Effector memory CD8-positive, alpha-beta T cell (primary cell): ENCODE measurements at places on chromosomes 13 and 19.
A peak's percentile ranks its signal among the peaks of the same experiment; 100 is the strongest.

DNA sequence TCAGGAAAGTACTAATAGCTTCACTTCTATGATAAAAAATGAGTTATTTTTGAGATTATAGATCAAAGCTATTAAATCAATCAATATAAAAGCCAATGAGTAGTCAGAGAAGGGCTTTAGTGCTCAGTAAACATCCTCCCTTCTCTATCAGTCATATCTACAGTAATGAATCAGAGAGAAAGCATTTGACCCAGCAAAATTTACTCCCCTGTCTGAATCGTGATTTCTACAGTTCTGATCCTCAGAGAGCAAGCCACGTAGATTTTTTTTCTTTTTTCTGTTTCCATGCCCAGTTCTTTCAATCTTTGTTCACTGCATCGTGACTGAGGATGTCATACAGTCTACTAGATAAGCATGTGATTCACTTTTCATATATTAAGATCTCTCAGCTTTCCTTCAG lies 16.2 kb upstream of the MBNL2 start:
- DNase-seq: no peak

GRCh38 chr13:63421123-63421522 lies 2005.5 kb upstream of the PCDH20 start:
- no peak for DNase-seq

GRCh38 chr19:38213911-38214625 lies 10.0 kb downstream of the DPF1 start:
- peak; percentile 67 for DNase-seq

- no peak for DNase-seq
Observed at GRCh38 chr13:76009267-76009890, 373.2 kb downstream of the LMO7 start.

- DNase-seq: no peak
Observed at GRCh38 chr13:106723036-106723435, 155.1 kb upstream of the ARGLU1 start.

DNA sequence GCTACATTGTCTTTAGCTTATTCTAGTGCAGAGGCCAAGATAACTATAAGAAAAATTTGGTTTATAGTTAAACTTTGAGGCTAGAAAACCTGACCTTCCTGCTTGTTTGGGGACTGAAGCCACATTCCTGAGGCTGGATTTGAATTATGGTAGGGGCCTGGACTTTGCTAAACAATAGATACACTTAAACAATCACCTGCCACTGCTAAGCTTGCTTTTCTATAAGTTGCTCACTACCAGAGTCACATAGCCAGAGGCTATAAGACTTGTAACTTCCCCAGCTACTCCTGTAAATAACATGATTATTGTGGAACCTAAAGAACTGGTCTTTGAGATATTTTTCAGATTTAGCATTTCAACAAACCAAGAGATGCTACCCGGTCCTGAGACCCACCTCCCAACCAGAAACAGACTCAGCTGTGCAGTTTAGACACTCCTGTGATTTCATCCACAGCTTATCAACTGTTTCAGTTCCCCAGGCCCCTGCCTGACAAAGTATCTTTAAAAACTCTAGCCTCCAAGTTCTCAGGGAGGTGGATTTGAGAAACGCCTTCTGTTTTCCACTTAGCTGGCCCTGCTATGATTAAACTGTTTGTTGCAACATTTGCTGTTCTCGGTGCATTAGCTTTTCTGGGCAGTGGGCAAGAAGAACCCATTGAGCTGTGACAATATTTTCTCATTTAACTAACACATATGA lies 77.7 kb downstream of the MIPEP start:
- no peak for DNase-seq

- DNase-seq: no peak
Observed at GRCh38 chr13:20491926-20492435, 33.7 kb downstream of the CRYL1 start.

DNA sequence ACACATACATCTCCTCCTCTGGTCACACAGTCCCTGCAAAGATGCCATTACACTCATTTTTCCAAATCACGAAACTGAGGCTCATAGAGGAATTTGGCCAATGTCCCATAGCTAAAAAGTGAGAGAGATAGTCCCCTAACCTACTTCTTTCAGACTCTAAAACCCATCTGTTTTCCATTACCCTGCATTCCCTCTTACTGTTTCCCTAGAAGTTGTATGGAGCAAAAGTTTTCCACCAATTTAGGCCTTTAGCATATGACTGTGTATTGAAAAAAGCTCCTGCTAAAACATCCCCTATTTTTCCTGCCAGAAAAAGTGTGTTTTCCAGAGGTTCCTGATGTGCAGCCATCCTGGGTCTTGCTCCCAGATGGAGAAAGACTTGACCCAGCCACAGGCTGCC lies 16.3 kb downstream of the SERP2 start:
- no peak for DNase-seq

GRCh38 chr13:48214519-48215121 lies 18.4 kb upstream of the ITM2B start:
- peak; percentile 21 for DNase-seq

- DNase-seq: no peak
Observed at GRCh38 chr13:61852116-61852619, 436.5 kb upstream of the PCDH20 start.

GRCh38 chr19:57075801-57076492 lies 43.8 kb upstream of the USP29 start:
- no peak for DNase-seq

GRCh38 chr13:112712451-112713207 lies 22.8 kb downstream of the ATP11A start:
- no peak for DNase-seq

GRCh38 chr13:113393226-113393562 lies 29.3 kb upstream of the GRTP1 start:
- DNase-seq: no peak

DNA sequence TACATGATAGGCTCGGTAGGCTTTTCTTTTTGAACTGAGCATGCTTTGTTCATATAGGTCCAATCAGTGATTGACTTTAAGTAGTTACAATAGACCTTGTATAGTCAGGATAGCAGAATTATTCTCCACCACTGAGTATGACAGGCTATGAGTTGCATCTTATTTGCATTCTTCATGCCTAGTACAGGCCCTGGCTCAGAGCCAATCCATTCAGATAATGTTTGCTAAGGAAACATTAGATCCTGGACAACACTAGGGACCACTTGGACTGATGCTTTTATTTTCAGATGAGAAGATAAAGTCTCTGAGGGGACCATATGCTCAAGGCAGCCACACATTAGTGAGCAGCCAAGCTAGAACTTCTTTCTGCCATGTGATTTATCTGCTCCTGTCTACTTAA lies 133.9 kb downstream of the KL start:
- no peak for DNase-seq

- no peak for DNase-seq
Observed at GRCh38 chr19:29323440-29324290, 110.7 kb upstream of the UQCRFS1 start.

DNA sequence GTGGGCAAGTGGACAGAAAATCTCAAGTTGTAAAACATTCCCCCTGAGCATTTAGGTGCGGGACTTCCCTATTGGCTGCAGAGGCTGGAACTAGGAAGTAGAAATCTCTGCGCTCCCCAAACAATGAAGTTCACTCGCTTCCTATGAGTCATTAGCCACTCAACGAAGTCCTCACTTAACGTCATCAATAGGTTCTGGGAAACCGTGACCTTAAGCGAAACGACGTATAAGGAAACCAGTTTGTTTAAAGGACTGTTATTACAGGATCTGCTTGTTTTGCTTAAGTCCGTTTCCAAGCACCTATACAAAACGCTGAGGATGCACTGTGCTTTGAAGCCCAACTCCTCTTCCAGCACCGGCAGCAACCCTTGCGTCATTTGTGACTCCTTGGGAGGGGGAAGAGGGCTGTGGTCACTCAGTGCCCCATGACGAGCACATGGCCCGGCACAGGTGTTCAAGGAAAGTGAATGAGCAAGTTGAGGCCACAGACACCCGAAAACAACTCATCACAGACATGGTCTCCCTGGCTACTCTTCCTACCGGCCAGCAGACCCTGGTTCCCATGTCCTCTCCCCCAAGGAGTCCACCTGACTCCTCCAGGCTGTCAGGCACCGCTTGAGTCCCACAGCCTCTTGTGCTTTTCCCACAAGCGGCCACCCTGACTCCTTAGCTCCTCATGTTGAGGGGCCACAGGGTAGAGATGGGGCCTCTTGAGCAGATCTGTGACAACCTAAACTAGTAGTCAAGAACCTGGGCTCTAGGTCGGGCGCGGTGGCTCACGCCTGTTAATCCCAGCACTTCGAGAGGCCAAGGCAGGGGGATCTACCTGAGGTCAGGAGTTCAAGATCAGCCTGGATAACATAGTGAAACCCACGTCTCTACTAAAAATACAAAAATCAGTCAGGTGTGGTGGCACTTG lies 4.8 kb downstream of the RPS16 start:
- DNase-seq: peak; percentile 59

GRCh38 chr13:40439928-40440327 lies 226.5 kb downstream of the FOXO1 start:
- no peak for DNase-seq

- no peak for DNase-seq
Observed at GRCh38 chr19:54262066-54262465, 5.0 kb upstream of the LILRB5 start.

- no peak for DNase-seq
Observed at GRCh38 chr13:45167611-45168554, 33.0 kb downstream of the KCTD4 start.

DNA sequence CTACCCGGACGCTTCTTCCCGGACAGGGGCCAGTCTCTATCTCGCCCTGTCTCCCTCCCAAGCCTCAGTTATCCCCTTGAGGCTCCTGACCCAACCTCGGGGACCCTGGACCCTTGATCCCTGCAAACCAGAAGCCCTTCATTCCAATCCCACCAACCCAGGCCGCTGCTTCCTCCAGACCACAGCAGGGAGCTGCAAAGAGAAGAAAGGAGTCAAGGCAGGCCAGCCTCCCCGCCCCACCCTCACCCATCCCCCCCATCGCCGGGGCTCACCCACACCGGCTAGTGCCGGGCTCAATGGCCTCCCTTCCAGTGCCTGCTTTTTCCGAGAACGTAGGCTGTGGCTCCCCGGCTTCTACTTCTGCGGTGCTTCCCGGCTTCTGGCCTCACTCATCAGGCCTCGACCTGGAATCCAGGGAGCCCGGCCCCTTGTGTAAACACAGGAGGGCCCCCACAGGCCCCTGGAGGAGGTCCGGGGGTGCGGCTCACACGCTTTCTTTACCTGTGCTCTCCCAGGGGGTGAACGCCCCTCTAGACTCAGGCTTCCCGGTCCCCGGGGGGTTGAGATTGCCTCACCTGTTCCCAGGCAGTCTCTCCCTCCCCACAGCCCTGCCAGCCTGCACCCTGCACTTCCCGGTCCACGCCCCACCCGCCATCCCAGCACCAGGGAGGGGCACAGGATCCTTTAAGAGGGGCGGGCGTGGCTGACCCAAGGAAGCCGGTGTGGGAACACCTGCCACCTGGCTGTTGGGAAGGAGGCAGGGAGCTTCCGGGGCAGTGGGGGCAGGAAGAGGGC lies at the start of gene FAM83E:
Gene FAM83E, minus strand, starts transcription at position 641 of the 795 bp plus-strand sequence. CDS start 1,704 bp downstream, outside the sequence.
- DNase-seq: no peak
